ENCODE measurements at places on chromosomes 4 and X.
A peak's percentile ranks its signal among the peaks of the same experiment; 100 is the strongest.

DNA sequence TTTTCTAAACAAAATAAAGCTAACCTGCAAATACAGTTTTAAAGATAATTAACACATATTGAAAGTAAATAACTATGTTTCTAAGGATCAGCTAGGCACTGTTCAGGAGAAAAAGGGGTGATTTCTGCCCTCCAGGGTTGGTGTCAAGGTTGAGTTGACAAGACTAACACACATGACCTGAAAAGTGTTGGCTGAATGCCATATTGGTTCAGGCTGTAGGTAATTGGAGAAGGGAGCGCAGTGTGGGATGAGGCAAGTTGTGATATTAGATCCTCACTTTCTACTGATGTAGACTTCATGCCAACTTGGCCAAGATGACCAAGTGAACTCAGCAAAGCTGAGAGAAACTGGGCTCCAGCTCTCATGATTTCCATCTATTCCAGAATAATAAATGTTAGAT is 42.2 kb downstream of the PPM1K start:
- DNase-seq = no peak

- DNase-seq = no peak
These were observed 36.7 kb upstream of the NPNT start for GRCh38 chr4:105858466-105859040.

DNA sequence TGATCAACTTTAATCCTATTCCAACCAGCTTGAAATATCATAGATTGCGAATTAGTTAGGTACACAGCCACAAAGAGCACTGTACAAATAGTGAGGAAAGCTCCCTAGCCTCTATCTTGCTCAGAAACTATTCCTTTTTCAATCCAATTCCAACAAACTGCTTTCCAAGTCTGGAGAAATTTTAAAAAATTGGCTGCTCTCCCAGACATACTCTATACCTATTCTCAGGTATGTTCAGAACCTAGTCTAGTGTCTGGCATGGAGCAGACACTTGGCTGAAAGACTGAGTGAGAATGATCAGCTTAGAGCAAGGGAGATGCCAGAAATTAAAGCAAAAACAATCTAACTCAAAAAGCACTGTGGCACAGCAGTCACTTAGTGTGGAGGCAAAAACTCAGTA is 105.9 kb downstream of the SLC10A7 start:
- DNase-seq = no peak

GRCh38 chr4:171007618-171008390 is 805.4 kb upstream of the GALNTL6 start:
- no peak for DNase-seq

DNA sequence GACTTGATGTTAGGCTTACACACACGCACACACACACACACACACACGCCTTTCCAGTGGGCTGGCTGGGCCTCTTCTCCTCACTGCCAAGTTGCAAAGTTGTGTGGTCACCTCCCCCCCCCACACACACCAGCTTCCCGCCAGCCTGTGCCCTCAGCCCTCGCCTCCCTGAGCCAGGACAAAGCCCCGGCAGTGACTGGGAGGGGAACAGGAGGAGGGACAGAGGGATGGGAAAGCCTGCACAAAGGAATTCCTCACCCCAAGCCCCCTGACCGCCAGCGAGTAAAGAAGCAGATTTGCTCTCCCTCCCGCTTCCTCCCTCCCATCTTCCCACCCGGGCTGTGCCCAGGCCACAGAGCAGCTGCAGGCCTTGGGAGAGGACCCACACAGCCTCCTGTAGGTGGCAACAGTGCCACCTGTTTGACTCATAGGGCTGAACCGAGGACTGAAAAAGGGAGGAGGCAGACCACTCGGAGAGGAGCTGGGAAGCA is at the start of gene GDPD2:
Gene GDPD2, plus strand, starts transcription at position 464 of the 491 bp plus-strand sequence. CDS start 1,671 bp downstream, outside the sequence.
- peak; percentile 42 for DNase-seq

DNA sequence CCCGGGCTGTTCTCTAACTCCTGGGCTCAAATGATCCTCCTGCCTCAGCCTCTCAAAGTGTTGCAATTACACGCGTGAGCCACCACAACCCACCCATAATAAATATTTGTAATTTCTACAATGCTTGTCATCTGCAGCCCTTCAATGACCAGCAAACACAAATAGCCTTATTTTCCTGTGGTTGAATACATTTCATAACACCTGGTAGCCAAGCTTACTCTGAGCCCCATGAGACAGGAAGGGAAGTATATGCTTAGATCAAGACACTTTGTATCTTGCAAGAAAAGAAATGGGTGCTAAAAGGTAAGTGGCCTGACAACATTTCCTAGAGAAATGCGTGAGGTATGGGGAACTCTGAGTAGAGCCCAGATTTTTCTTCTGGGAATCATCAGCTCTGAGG is 56.9 kb upstream of the PDGFRA start:
- DNase-seq = no peak

DNA sequence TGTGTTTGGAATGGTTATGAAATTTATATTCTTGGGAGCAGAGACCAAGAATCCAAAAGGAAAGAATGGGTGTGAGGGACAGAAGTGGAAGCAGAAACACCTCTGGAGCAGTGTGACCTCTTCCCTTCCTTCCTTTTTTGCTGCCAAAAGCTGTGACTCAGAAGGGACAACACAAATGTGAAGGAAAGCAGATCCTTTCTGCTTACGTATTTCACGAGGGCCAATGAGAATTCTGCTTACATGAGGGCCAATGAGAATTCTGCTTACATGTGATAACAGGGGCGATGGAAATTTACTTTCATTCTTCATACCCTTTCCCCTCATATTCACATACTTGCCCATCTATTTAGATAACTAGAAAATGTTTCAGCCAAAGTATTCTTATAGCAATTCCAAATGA is 404.6 kb downstream of the PRDM5 start:
- DNase-seq = no peak

Measured in anterior cingulate cortex (tissue), 58 donors.